Sciatic nerve (tissue), 2 donors: ENCODE measurements at places on chromosomes 11 and 22. TPM values are rescaled to one million over a fixed set of nuclear protein-coding genes. Genes with fewer than 3 reads are reported as not detected.

The RHOD gene
- 10.3 TPM for total RNA-seq

The KDM4E gene
- total RNA-seq = not detected

The HOATZ gene
- total RNA-seq = not detected

The ARFIP2 gene
- 35.0 TPM for total RNA-seq

The WNT11 gene
- total RNA-seq = 11.6 TPM

The MYO18B gene
- not detected for total RNA-seq

The OTOG gene
- not detected for total RNA-seq

The MED19 gene
- 9.6 TPM for total RNA-seq

The FOXRED1 gene
- total RNA-seq = 27.9 TPM
